ENCODE measurements at places on chromosomes 5 and 9. TPM values are rescaled to one million over a fixed set of nuclear protein-coding genes. Genes with fewer than 3 reads are reported as not detected.

The SH2D3C gene
- total RNA-seq, result under 0.01 TPM

The TNFSF15 gene
- under 0.01 TPM for total RNA-seq

The STARD4 gene
- 83.8 TPM for total RNA-seq

The PCDHA12 gene
- total RNA-seq, result not detected

The MYO10 gene
- 162 TPM for total RNA-seq

The SLC46A2 gene
- not detected for total RNA-seq

The NDUFB6 gene
- total RNA-seq, result 32.3 TPM

The PCBD2 gene
- total RNA-seq, result 5.3 TPM

The NUTM2G gene
- total RNA-seq, result not detected

The MACIR gene
- 17.1 TPM for total RNA-seq

The BICD2 gene
- 59.8 TPM for total RNA-seq

The CDKN2B-AS1 gene
- total RNA-seq, result 2.3 TPM

The JAKMIP2 gene
- total RNA-seq, result 1.9 TPM

The C7 gene
- not detected for total RNA-seq

The RASGEF1C gene
- total RNA-seq, result 2.2 TPM

All from melanocyte of skin (primary cell).